ENCODE measurements at places on chromosomes 5 and 9.
A peak's percentile ranks its signal among the peaks of the same experiment; 100 is the strongest.

DNA sequence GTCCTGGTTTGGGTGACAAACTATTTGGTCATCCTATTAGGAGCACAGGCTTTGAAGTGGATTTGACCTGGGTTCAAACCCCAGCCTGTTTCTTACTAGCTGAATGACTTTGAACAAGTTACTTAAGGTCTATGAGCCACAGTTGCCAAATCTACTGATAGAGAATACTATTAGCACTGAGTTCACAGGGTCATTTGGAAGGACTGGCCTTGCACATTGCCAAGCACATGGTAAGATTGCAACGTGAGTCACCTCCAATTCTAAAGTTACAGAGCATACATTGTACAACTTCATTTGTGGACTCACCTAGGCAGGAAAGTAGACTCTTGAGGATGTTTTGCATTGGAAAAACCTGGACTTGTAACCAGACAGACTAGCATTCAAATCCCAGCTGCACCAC, 38.9 kb downstream of the MFAP3 start:
- no peak for DNase-seq

- peak; percentile 40 for DNase-seq
Observed at GRCh38 chr9:87119328-87119881, 172.1 kb upstream of the GAS1 start.

GRCh38 chr9:72473474-72474261, 47.7 kb upstream of the TMC1 start:
- DNase-seq: no peak

- no peak for DNase-seq
Observed at GRCh38 chr9:104361207-104361606, 142.9 kb upstream of the OR13F1 start.

DNA sequence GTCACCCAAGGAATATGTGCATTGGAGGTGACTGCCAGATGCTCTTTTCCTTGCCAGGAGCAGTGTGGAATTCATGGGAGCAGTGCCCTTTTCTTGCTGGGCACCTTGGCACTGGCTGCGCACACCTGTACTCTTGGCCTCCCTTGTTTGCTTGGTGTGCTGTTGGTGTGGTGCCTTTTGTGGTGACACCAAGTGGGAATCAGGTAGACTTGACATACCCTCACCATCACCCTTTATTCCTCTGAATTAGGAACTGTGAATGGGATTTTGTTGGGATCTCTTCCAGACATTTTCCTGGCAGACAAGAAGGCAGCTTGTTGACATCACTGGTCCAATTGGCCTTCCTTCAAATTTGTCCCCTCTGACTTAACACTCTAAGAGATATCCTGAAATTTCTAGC, 82.3 kb downstream of the RAI14 start:
- DNase-seq: no peak

- no peak for DNase-seq
Observed at GRCh38 chr5:98777295-98777694, 3.8 kb downstream of the RGMB start.

DNA sequence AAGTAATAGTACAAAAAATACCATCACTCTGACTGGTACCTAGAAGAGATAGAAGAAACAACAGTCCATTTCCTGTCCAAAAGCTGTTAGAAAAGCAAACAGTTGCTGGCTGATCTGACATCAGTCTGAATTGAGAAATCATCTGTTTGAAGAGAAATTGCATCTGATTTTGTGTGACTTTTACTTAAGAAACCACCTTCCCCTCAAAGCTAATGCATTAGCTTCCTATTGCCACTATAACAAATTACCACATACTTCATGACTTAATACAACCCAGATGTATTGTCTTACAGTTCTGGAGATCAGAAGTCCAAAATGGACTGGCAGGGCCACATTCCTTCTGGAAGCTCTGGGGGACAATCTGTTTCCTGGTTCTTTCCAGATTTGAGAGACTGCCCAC, 385.9 kb upstream of the TLE4 start:
- no peak for DNase-seq

DNA sequence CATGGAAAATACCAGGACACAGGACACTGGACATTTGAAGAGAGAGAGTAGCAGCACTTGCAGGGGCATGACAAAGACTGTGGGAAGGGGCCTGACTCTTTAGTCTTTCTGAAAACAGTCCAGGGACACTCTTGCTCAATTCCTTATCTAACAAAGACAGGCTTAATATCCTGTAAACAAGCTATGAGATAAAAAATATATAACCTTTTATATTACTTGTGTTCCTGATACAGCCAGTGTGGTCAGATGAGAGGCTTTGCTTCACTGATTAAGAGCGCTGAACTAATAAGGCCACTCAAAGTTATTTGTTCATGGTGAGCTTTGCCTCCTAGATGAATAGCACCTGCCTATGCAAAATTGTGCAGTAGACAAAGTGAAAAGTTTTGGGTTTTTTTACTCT, 518.7 kb downstream of the LRRC70 start:
- DNase-seq: no peak

DNA sequence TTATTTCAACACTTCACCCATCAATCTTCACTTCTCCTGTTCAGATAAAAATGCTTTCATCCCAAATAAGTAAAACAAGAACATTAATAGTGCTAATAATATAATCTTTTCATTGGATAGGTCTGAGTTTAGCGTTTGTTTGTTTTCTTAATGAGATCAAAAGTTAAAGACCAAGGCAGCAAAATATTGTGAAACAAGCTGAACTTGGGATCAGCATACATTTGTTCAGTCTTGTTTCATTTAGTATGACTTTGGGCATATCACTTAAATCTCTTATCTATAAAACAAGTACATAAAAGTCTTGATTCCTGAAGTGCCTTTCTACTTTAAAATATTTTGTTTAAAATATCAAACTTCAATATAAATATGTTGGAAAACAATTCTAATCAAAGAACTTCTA, 13.4 kb upstream of the SNX24 start:
- DNase-seq: no peak

GRCh38 chr5:180600554-180601041, 9.3 kb upstream of the SCGB3A1 start:
- no peak for DNase-seq

DNA sequence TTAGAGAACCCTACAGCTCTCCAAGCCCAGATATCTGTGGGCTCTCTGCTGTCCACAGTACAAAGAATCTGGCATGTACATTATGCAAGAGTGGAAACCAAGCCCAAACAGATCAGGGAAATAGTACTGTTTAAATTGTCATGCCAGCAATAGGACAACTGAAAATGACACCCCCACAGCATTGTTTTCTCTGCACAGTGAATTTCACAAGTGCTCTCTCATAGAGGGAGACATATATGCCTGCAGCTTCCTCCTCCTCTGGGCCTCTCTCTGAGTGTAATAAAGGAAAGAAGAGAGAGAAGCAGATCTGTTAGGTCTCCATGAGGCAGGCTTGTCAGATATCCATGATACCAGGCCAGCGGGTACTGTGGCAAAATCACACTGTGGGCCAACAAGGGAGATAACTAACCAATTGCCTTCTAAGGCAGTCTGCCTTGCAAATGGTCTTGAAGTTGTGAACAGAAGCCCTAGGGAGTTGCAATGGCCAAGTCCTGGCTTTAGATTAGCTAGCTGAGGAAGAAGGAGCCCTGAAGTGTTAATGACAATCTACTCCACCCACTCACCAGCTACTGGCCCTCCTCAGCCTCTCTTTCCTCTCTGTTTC, 54.4 kb upstream of the JMY start:
- no peak for DNase-seq

DNA sequence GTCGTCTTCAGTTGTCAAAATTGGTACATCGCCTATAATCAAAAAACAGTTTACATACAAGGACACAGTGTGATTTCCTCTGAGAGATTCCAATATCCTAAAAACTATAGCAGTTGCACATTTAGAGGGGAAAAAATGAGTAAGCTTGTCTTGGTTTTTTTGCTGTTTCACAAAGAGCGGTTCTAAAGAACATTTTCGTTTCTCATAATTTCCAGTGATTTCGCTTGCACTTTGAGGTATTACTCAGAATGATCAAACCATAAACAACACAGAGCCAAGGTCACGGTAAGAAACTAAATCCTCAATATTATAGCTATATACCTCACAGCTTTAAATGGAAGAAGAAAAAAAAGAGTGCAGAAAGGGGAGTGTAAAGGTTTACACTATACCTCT, 861 bp downstream of the MTX3 start:
- DNase-seq: no peak

- DNase-seq: no peak
Observed at GRCh38 chr9:3434594-3434993, 91.2 kb downstream of the RFX3 start.

DNA sequence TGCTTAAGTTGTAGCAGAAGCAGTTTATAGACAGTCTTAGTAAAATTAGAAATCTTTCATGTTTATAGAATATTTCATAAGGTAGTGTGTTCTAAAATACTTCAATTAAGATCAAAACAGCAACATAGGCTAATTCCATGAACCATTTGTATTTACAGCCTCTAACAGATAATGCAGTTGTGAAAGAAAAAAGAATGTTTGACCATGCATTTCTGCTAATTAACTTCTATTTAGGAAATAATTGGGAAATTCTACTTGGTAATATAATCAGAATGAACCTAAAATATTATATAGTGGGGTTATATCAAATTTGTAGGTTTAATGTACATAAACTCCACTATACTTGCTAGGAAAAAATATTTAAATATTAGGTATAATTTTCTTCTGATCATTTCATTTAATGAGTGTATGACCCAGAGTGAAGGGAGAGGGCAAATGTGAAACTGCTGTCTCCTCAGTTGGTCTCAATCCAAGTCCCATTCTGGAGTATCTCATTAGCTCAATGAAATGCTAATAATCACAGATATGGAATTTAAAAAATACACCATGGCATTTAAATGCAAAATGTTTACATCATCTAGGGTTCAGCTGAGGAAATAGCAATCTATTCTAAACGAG, 34.9 kb downstream of the ALDH1A1 start:
- DNase-seq: no peak

GRCh38 chr5:106136061-106136460, 1534.7 kb downstream of the EFNA5 start:
- no peak for DNase-seq

DNA sequence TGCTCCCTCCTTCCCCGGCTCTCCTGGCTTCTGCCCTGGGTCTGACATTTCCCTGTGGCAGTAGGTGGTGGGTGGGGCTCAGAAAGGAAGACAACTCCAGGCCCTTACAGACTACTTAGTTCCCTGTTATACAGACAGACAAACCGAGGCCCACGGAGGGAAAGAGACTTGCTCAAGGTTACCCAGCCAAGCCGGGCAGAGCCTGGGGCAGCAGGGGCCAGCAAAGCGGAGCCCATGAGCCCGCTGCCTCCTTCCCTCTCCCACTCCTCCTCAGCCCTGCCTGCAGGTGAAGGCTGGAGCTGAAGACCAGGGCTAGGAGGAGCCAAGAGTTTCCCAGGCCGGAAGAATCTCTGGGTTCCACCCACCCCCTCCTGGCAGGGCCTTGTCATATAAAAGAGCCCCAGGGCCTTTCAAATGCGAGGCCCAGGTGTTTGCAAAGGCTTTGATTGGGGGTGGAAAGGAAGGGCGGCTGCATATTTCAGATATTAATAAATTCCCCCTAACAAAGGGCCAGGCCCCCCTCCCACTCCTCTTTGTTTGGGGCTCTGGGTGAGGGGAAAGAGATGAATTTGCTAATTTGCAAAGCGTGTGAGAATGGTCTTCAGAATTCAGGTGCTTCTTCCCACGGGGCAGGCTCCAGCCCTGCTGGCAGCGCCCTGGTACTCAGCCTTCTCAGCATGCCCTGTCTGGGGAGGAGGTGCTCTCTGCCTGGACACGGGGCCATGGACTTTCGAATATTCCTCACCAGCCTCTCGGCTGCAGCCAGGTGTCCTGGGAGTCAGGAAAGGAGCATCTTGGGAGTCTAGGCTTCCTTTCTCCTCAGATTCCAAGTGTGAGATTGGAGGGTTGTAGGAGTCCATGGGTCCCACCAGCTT, 21.5 kb downstream of the SLC6A7 start:
- no peak for DNase-seq

DNA sequence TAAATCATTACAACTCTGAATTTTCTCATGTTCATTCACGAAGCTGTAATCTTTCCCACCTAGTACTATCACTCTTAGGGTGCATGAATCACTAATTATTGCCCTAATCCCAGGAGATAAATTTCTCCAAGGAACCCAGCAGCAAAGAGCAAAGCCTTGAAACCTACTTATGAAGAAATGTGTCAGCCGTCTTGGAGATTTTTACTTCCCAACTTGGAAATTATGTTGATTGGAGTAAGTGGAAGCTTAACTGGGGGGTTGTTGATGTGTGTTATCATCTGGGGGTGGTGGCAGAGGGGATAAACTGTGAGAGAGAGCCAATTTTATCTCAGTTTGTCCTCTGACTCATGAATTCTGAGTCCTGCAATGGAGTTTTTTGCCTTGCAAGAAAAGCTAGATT, 440.5 kb upstream of the WWC1 start:
- DNase-seq: no peak

GRCh38 chr5:178895615-178896571, at the start of gene ZFP2:
Gene ZFP2 (plus strand): TSS chr5:178895913. CDS start chr5:178931314, 35,401 bp downstream.
- peak; percentile 6 for DNase-seq

DNA sequence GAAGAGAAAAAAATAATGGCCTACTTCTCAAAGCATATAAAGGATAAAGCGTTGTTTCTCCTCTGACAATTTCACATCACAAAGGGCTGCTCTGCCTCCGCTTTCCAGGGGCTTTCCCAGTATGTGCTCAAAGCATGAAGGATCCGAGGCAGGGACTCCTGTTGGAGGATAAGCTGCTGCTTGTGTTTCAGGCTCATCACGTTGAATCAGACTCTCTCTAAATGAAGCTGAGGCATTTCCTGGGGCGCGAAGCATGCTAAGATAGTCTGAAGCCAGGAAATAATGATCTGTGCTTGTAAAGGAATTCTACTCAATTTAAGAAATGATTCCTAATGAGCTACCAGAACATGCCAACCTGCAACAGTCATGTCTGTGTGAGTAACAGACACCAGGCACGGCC, 97.5 kb downstream of the MARCHF11 start:
- no peak for DNase-seq

- no peak for DNase-seq
Observed at GRCh38 chr9:101352892-101353463, 31.8 kb downstream of the BAAT start.

GRCh38 chr9:98886691-98887229, 56.9 kb upstream of the COL15A1 start:
- DNase-seq: no peak

DNA sequence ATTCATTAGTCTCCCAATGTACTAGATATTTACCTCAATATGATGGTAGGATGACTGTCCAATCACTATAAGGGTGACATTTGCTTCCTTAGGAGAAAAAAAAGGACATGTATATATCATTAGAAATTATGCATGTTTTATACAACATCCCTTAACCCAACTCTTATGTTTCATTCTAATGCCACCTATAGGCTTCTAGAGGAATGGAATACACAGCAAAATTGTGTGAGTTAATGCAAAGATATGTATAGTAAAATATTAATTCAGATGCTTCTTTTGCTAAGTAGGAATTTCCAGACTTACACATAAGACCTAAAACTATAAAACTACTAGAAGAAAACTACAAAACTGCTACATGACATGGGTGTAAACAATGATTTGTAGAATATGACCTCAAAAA, 3.5 kb downstream of the PRXL2C start:
- DNase-seq: no peak

DNA sequence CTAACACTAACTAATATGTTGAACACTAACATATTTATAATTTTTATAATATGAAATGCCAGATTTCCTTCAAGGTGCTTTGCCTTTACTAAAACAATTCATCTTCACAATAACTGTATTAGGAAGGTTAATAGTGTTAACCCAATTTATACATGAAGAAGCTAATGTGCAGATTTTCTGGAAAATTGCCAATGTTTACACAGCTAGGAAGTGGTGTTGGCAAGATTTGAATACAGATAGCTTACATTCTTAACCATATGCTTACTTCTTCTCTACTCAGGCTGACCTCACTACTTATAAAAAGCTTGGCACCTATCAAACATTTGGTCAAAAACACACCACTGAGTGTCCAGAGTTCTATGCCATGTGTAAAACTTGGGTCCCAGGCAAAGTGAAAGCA, 445.4 kb upstream of the ITGA1 start:
- no peak for DNase-seq
